ENCODE measurements at places on chromosomes 2 and 18.

- DNase-seq, result no peak
Measured at GRCh38 chr18:23337599-23338444, 115.3 kb upstream of the RIOK3 start.

- DNase-seq, result peak; percentile 26
Measured at GRCh38 chr2:72145289-72145657, 2.4 kb downstream of the CYP26B1 start.

- no peak for DNase-seq
Measured at GRCh38 chr18:54396760-54397159, 39.1 kb downstream of the C18orf54 start.

DNA sequence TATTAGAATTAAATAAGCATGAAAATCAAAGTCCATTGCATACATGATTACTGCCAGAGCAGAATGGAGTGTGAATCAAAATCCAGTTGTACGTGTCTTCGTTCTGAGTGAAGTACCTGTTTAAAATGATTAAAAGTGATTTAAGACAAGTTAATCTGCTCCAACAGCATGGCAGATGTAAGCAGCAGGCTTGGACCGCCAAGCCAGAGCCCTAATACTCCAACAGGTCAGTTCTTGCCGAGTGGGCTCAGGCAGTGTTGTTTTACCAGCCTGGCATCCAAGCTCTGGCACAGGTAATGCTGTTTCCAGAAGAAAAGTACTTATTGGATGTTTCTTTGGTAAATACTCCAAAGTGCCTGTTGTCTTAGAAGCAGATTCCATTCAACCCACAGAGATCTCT lies 171.4 kb upstream of the EPAS1 start:
- no peak for DNase-seq

DNA sequence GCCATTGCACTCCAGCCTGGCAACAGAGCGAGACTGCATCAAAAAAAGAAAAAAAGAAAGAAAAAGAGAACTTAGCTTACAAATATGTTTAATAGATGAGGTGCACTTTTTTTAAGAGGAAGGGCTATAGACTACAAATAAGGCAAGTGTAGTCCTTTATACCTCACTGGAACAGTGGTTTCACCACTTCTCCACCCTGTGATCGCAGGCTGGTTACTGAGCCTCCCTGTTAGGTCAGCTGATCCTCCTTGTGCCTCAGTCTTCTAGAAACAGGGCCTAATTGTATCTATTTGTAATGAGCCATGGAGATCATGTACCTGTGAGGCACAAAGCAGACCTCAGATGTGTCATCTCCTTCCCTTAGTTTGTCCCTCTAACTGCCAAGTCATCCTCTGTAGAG lies 4.5 kb downstream of the CXCR2 start:
- no peak for DNase-seq

DNA sequence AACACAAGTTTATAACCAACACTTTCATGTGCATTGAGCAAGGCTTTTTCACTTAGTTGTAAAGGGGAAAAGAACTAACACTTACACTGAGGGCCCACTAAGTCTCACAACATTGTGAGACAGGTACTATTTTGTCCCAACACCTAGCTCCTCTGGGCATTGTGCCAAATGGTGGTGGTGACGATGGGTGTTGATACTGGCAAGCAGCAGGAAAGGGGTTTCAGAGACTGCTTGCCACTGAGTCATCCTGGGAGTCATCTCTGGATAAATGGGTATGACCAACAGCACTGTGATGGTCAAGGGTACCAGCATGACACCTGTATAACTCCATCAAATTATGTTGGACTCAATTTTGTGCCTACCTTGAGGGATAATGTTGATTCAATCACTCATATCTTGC lies 138.8 kb upstream of the ITGA6 start:
- DNase-seq, result no peak

- no peak for DNase-seq
Measured at GRCh38 chr2:174002679-174003078, 37.5 kb upstream of the SP3 start.

DNA sequence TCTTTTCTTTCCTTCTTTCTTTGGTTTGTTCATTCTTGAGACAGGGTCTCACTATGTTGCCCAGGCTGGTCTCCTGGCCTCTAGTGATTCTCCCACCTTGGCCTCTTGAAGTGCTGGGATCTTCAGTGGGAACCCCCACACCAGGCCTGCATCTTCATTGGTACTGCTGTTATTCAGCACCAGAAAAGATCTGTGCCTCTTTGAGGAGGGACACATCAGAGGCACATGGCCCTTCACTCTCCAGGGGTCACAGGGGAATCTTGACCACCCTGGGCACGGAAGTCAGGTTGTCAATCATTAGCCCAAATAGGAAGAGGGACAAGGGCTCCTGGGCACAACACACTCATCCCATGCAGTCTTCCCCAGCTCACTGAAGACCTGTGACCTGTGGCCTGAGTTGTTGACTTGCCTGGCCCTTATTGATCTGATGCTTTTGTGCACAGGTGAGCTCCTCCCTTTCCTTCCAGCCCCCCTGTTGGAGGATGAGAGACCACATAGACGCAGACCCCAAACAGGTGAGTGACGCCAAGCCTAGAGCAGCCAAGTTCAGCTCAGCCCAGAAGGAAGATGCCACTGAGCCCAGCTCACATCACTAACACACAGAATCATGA lies 33.0 kb upstream of the ODC1 start:
- no peak for DNase-seq

GRCh38 chr2:102048465-102048864 lies 56.7 kb downstream of the IL1R2 start:
- DNase-seq, result no peak

- DNase-seq, result no peak
Measured at GRCh38 chr2:24930768-24931167, 10.7 kb upstream of the ADCY3 start.

DNA sequence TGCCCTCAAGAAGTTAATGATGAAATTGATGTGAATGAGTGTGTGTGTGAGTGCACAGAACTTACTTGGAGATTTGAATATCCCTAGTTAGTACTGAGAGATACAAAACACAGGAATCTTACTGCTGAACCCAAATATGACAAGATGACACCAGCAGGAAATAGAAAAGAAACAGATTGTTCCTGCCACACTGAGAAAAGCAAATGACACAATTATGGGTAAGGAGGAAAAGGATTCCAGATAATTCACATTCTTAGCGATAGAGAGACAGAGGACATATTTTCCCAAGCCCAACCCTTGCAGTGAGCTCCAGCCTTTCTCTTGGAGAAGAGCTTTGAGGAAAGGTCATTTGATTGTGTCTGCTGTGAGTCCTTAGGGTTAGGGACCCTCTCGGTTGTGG lies 105.7 kb upstream of the SMIM21 start:
- DNase-seq, result no peak

DNA sequence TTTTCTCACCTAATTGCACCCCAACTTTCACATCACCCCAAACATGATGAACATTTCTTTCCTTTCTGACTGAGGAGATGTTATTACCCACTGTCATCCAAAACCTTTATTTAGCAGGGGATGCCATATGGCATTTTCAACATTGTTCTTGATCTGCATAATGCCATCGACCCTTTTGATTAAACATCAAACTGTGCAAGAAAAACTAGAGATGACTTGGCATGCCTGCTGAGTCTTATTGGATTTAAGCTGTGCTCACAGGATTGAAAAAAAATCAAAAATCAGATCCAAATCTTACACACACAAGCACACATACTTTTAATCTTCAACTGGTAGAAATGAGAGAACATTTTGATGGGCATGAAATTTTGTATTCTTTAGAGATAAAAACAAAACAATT lies 536.0 kb downstream of the TMX3 start:
- no peak for DNase-seq

- DNase-seq, result no peak
Measured at GRCh38 chr2:197286805-197287595, 23.6 kb downstream of the ANKRD44 start.

DNA sequence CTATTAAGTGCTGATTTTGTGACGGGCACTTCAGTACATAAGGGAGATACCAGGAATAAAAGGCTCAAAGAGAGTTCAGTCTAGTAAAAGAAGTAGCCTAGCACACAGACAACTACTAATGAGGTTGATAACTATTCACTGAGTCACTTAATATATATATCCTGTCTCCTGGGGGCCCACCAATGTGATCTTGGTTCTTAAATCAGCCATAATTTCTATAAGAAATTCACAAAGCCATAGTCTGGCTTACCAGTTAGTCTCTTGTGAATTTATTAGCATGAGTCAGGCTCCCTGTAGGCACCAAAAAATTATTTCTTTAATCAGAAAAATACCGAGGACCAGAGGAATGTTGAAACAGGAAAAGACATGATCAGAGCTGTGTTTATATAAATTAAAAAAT lies 10.4 kb downstream of the KCNE4 start:
- DNase-seq, result no peak
